Amygdala (tissue), 56 donors: ENCODE measurements at places on chromosomes 2 and 18.

- no peak for DNase-seq
Measured at GRCh38 chr2:142415461-142415860, 284.6 kb upstream of the LRP1B start.

- no peak for DNase-seq
Measured at GRCh38 chr2:3972377-3972776, 269.0 kb downstream of the DCDC2C start.

DNA sequence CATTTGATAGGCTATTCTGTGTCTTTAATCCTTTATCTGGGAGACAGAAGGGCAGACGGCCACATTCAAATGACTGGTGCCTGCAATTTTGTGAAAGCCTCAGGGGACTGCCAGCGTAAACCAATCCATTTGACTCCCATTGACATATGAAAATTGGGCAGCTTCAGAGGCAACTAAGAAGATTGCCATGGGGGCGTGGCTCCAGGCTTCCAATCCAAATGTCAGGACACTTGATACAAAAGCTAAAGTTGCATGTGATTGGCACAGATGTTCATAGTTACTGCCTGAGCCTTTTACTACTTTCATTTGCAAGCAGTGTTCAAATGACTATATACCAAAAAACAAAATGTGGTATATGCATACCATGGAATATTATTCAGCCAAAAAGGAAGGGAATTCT is 42.0 kb downstream of the SPC25 start:
- DNase-seq, result no peak

GRCh38 chr18:57844319-57844718 is 41.2 kb upstream of the ATP8B1 start:
- no peak for DNase-seq

DNA sequence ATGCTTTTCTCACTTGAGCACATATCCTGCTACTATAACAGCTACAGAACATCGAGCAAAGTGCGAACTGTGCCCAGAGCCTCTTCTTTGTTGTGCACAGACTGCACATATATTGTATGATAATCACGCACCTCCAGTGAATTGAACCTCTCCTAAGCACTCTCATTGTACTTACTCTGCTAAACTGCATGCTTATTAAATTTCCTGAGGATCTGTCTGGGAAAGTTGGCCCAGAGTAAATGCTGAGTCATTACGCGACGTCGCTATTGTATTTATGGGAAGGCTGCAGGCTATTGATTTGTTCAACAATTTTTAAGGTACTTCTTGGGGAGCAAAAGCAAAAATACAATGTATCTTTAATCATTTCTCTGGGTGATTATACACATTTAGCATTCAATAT is 399.6 kb upstream of the DSEL start:
- DNase-seq, result no peak

GRCh38 chr2:201130524-201131186 is 14.7 kb downstream of the CFLAR start:
- DNase-seq, result no peak

- no peak for DNase-seq
Measured at GRCh38 chr2:173690349-173690748, 274.8 kb downstream of the SP3 start.

DNA sequence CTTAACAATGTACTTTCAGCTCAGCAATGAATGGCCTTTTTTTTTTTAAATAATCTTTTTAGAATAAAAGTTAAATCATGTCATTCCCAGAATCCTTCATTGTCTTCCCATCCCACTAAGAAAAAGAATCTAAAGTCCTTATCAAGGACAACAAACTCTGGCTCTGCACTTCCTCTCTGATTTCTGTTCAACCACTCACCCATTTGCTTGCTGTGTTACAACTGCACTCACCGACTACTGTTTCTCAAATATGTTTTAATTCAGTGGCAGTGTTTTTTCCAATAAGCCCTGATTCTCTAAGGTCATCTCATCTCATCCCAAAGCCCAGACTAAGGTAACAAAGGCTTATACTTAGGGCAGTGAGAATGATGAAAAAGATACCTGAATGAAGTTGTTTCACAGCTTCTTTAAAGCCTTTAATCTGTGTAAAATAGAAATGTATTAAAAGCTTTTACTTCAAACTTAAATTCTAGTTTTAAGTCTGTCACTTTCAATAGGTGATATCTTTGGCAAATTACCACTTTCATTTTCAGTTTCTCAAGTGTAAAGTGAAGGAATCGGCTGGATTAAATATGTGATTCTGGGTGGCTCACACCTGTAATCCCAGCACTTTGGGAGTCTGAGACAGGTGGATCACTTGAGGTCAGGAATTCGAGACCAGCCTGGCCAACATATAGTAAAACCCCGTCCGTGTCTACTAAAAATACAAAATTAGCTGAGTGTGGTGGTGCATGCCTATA is 87.6 kb downstream of the RBBP8 start:
- no peak for DNase-seq

GRCh38 chr2:10647441-10647840 is 42.3 kb downstream of the NOL10 start:
- DNase-seq, result no peak

DNA sequence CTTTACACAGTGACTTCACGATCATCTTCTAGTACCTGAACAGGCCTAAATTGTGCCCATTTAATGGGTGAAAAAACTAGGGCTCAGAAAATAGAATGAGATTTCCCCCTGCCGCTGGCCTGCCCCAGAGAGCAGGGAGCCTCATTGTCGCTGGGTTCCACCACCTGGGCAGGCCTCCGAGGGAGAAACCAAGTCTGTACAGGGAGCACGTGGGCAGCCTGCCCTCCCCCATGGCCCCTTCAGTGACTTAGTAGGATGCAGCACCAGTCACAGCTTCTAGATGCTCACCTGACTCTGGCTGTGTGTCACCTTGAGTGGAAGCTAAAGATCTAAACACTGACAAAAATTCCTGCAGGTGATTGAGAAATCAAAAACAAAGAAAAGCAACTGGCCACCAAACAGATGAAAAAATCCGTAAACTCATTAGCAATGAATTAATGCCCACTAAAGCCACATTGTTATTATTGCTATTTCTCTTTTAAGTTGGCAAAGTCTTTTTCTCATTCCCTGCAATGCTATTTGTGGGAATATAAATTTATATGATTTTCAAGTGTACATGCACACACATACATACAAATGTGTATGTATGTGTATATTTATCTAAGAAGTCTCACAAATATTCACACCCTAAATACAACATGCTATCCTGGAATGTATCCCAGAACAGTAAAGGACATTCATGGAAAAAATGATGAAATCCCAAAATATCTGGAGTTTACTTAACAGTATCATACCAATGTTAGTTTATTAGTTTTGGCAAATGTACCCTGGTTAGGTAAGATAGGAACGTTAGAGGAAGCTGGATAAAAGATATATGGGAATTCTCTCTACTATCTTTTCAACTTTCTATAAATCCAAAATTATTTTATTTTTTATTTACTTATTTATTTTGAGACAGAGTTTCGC is 18.7 kb upstream of the ASPRV1 start:
- no peak for DNase-seq

DNA sequence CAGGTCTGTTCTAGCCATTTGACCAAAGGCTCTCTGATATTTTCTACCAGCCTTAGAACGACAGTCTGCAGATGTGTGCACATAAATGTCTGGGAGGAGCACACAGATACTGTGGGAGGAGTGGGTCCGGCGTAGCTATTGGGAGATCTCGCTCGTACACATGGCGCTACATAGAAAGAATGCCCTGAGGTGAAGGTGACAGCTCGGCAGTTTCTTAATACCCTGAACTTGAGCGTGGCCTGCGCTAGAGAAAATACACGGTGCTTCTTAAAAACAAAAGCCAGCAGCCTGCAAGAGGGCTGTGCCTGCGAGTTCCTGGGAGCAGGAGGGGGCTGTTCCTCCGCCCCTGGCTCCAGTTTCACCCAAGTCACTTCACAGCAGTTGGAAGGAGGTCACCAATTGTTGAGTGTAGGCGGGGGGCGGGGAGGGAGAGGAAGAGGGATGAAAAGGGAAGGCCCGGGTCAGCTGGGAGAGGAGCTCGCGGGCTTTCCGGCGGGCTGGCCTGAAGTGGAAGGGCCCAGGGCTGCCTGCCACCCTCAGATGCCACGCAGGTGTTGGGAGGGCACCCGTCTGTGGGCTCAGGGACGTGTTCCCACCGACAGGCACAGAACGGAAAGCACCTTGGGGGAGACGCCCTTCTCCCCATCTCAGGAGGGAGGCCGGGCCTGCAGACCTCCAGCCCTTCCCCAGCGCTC is 124.7 kb upstream of the ZNF516 start:
- DNase-seq, result no peak

- no peak for DNase-seq
Measured at GRCh38 chr2:120134263-120134662, 88.9 kb downstream of the TMEM185B start.

DNA sequence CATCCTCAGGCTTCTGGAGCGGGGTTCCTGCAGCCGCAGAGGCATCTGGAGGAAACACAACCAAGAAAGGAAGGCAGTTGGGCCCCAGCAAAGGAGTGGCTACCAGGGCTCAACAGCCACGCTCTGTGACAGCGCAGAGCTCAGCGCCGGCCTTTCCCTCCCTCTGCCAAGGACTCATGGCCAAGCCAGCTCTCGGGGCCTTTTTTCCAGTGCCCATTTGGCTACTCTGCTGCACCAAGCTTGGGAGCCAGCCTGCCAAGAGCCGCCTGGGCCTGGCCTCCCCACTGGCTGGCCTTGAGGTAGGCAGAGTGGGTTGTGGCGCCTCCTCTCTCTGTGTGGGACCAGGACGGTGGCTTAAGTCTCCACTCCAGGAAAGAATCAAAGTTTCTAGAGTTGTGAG is 7.2 kb upstream of the CCDC74A start:
- no peak for DNase-seq

- DNase-seq, result no peak
Measured at GRCh38 chr2:29064746-29065067, 9.6 kb downstream of the PCARE start.

- DNase-seq, result no peak
Measured at GRCh38 chr2:96839293-96839874, 4.4 kb downstream of the ANKRD23 start.

DNA sequence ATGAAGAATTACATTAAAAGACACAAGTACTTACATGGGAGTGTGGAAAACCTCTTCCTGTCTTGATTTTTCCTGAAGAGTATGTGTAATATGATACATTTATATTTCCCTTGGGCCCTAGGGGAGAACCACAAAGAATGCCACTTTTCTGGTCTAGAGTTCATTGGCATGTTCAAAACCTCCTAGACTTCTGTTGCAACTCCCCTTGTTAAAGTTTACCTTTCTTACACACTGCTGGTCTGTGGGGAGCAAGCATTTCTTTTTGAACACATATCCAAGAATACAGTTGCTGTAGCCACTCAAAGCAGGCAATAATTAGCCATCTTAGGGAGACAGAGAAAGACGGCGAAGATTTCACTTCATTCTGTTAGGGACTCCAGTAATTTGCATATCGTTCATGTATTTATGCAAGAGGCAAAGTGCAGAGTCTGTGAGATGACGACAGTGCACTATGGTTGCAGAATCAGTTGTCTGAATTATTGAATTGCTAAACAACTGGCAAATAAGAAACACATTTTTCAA is 103.5 kb downstream of the NOL4 start:
- DNase-seq, result no peak

- DNase-seq, result no peak
Measured at GRCh38 chr2:84741182-84741822, 139.6 kb downstream of the TRABD2A start.

DNA sequence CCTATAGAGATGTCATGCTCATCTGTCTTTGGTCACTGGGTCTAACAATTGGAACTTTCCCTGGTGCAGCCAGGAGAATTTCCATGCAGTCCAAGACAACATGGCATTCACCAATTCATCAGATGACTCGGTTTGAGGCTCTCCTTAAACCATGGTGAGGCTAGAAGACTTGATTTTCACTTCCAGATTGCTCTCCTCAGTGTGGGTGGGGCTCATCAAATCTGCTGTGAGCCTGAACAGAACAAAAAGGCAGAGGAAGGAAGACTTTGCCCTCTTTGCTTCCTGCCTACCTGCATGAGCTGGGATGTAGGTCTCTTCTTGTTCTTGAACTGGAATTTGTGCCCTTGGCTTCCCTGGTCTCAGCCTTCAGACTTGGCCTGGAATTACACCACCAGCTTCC is 203.4 kb upstream of the TRIB2 start:
- DNase-seq, result no peak
